CD4-positive, alpha-beta T cell (primary cell): ENCODE measurements at places on chromosomes 7 and 10.

- no peak overlapping the region for H3K27ac ChIP-seq
- DNase-seq: no peak
- H3K27me3 ChIP-seq: peaks cover 22% of the 10 kb centered on the region
- no peak overlapping the region for H3K4me3 ChIP-seq
- H3K4me1 ChIP-seq: no peaks in the 10 kb centered on the region
These were observed 39.7 kb downstream of the OAT start for GRCh38 chr10:124378881-124379471.

DNA sequence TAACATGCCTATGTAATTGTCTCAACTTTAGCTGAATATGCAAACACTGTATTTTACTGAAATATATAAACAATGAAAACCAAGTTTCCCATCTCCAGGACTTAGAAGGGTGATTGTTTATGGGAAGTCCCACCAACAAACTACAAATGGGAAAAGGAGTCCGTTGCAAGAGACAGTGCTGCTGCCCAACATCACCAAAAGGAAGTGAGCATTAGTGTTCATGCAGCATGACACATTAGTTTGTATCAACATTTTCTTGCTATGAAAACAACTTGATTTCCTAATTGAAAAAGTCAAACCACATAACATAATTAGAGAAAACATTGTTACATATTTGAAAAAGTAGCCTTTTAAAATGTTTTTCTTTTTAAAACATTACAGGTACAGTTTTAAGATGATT is 138.5 kb downstream of the ZNF438 start:
- no peaks in the 10 kb centered on the region for H3K36me3 ChIP-seq
- H3K4me3 ChIP-seq: no peak overlapping the region
- H3K4me1 ChIP-seq: no peaks in the 10 kb centered on the region
- H3K27ac ChIP-seq: no peak overlapping the region

GRCh38 chr10:24223341-24223740 is 14.4 kb downstream of the KIAA1217 start:
- no peaks in the 10 kb centered on the region for H3K36me3 ChIP-seq
- DNase-seq: no peak
- H3K4me3 ChIP-seq: no peak overlapping the region
- H3K27ac ChIP-seq: no peak overlapping the region
- H3K27me3 ChIP-seq: no peaks in the 10 kb centered on the region

DNA sequence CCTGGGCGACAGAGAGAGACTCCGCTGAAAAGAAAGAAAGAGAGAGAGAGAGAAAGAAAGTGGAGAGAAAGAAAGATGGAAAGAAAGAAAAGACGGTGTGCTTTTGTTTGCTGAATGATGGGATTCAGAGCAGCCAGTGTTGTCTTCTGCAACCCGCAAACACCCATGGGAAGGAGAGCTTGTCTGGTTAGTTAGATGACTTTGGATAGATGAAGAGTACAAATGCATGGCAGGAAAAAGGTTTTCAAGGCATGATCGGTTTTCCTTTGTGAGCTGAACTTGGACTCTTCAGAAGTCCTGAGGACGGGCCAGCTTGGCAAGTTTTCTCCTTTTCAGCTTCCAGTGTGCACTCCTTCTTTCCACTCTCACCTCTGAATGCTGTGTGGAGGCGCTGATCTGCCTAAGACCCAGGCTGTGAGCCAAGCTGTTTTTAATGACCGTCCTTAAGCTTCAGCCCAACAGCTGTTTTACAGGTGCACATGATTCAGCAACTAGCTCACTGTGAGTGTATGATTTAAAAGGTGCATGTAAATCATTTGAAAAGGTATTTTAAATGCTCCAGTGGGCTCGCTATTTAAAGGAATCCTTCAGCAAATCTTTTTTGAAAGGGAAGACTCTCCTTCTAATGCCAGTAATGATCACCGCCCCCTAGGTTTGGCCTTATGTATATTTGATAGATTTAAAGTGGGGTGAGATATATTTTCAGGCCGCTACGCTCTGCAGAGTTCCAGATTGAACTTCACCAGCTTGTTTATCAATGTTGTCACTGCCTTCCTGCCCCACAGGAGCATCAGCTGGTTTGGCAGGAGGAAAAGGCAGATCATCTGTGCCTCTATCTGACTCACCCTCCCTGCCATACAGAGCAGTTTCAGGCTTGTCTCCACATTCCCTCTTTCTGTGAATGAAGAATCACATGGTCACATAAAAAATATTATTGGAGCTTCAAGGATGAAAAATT is 115.0 kb downstream of the PLXDC2 start:
- no peaks in the 10 kb centered on the region for H3K36me3 ChIP-seq
- no peak for DNase-seq
- H3K4me3 ChIP-seq: no peak overlapping the region
- H3K27me3 ChIP-seq: no peaks in the 10 kb centered on the region

DNA sequence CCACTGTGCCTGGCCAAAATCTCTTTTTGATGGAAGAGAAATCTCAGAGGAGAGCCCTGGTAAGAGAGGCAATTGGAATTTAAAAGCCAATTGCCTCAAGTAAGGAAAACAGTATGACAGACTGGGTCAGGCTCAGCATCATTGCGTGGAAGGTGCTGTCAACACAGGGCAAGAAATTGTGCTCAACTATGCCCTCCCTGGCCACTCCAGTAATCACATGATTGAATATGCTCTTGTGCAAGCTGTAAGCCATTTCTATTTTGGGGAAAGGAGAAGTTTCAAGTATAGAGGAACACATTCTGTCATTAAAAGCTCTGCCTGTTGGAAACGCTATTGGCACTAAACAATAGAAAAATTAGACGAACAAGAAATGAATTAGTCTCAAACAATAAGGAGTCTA is 1127.7 kb downstream of the REEP3 start:
- DNase-seq: no peak
- H3K36me3 ChIP-seq: no peaks in the 10 kb centered on the region
- H3K27me3 ChIP-seq: no peaks in the 10 kb centered on the region

GRCh38 chr7:41331194-41331593 is 371.7 kb downstream of the INHBA start:
- no peak for DNase-seq
- no peak overlapping the region for H3K27ac ChIP-seq
- no peaks in the 10 kb centered on the region for H3K36me3 ChIP-seq
- H3K4me3 ChIP-seq: no peak overlapping the region
- no peaks in the 10 kb centered on the region for H3K4me1 ChIP-seq

DNA sequence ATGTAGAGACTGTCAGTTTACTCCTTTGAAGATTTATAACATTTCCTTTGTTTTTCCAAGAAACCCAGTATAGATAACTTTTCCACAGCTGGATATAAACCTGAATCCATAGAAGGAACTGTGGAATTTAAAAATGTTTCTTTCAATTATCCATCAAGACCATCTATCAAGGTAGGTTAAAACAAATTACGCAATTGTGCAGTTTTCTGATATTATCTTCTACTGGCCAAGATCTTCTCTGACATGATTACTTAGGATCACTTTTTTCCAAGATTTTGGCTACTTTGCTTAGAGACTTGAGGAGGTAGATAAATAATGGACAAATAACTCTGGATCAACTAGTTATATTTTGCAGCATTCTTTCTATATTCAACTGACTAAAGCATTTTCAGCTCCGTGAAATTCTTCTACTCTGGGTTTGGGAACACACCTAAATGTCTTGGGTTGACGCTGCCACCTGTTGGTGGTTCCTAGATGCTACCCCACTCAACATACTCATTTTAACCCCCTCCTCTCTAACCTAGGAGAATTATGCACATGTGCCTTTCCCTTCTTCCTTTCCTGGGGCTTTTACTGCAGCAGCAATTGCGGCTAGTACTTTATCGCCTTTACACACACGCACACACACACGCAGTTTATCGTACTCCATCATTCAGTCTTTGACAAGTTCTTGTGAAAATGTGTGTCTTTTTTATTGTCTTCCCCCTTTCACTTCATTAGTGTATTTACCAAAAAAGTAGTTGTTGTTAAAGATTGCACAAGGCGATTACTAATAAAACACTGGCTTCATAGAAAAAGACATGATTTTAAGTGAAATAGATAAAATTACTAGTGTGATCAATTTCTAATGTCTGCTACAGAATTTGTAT is 32.7 kb downstream of the ABCB5 start:
- no peaks in the 10 kb centered on the region for H3K4me1 ChIP-seq
- no peaks in the 10 kb centered on the region for H3K36me3 ChIP-seq
- H3K27ac ChIP-seq: no peak overlapping the region
- peaks cover 3% of the 10 kb centered on the region for H3K27me3 ChIP-seq

DNA sequence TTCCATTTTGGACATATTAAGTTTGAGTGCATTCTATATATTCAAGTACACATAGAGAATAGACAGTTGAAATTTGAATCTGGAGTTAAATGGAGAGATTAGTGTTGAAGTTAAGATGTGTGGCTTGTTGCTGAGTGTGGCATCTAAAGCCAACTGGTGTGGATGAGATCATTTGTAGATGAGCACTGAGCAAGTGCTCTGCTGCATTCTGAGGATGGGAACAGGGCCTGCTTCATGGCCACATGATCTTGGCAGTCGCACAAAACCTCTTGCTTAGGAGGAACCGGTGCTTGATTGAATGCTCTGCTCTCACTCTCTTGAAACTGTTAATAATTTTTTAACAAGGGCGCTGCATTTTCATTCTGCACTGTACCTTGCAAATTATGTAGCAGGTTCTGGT is 62.0 kb downstream of the EPDR1 start:
- H3K27ac ChIP-seq: no peak overlapping the region
- DNase-seq: no peak
- no peaks in the 10 kb centered on the region for H3K27me3 ChIP-seq
- H3K4me1 ChIP-seq: no peaks in the 10 kb centered on the region
- no peak overlapping the region for H3K4me3 ChIP-seq

DNA sequence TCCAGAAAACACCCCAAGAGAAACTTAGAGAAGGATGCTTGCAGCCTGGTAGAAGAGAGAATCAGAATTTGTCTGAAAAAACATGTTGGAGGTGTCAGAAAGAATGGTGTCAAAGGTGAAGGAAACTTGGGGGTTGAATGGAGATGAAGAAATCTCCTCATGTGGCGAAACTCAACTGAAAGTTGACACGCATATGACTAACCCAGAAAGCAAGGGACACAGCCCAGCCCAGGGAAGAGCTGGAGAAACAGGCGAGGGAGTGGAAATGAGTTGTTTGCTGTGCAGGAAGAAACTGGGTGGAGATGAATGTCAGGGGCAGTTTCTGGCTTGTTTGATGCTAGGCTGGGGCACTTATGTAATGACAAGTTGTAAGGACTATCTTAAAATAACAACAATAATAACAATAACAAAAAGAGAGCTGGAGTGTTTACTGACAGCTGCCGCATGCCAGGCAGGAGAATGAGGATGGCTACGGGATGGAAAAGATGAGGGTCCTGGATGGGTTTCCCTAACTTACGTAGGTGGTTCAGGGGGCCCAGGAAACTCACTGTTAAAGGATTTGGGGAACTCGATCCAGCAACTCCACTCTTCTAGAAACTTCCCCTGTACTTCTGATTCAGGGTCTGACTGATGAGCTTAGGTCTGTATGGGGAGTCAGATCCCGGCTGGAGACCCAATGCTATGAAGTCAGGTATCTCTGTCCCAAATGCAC is 57.4 kb downstream of the MAP3K8 start:
- H3K27me3 ChIP-seq: no peaks in the 10 kb centered on the region
- no peaks in the 10 kb centered on the region for H3K36me3 ChIP-seq
- DNase-seq: no peak
- no peak overlapping the region for H3K4me3 ChIP-seq

- H3K27ac ChIP-seq: no peak overlapping the region
- H3K4me3 ChIP-seq: no peak overlapping the region
- no peak for DNase-seq
- H3K4me1 ChIP-seq: no peaks in the 10 kb centered on the region
- no peaks in the 10 kb centered on the region for H3K27me3 ChIP-seq
These were observed 109.5 kb upstream of the CARD11 start for GRCh38 chr7:3153118-3153517.

GRCh38 chr7:155751409-155751808 is 60.9 kb downstream of the SHH start:
- H3K36me3 ChIP-seq: peaks cover 30% of the 10 kb centered on the region
- no peak overlapping the region for H3K27ac ChIP-seq
- H3K4me1 ChIP-seq: peaks cover 20% of the 10 kb centered on the region

DNA sequence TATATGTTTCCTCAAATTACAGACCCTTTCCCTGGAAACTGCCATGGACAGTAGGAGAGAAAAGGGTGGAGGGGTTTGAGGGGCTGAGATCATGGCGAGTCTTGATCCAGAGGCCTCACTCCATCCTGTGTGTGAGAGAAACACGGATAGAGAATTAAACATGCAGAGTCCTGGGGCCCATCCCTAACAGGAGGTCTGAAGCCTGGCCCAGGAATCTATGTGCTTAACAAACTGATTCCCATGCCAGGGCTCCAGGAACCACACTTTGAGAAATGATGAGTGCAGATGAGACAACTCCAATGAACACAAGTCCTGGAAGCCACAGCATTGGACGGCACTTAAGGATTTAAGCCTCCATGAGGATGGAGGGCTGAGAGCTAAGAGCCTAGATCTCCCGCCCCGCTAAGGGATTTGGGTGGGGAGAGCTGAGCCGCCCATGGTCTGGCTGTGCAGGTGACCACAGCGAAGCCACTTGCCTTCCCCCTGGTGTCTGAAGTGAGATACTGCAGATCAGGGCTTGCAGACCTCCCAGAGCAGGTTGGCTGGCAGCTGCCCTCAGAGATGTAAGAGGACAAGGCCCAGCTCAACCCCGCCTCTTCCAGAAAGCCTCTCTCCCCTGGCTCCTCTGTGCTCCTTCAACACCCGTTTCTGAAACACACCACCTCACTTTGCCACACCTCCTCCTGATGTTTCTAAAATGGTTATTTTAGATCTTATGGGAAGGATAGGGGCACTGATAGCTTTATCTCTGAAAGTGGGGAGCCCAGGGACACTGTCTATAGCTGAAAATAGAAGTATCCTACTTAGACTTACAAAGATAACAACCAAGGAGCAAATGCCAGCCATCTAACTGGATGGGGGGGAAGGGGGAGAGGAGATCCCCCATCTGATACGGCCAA is 24.8 kb upstream of the EIF5AL1 start:
- H3K4me3 ChIP-seq: no peak overlapping the region
- H3K36me3 ChIP-seq: no peaks in the 10 kb centered on the region
- no peaks in the 10 kb centered on the region for H3K27me3 ChIP-seq
- no peak for DNase-seq
- no peak overlapping the region for H3K27ac ChIP-seq
